Activated T-cell treated with anti-CD3 and anti-CD28 coated beads, Interleukin-2, amount 50 U/mL, for 72 hours (primary cell): ENCODE measurements at places on chromosomes 6 and 20.

DNA sequence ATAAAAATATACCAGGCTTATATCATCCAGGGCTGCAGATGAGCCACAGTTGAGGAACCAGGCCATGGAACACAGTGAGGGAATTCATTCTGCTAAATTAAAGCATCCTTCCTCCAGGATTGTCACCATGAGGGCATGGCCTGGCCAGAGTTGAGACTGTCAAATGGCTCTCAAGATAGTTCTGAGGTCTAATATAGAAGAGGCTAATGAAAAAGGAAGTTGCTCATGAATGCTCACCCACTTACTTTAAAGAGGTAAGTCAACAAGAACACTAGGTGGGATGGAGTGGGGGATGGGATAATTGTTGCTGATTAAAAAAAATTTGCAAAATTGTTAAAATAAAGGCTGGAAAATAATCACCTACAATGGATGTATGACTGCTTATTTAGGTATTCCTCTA lies 72.0 kb upstream of the GCM1 start:
- no peak overlapping the region for H3K4me3 ChIP-seq
- no peaks in the 10 kb centered on the region for H3K27me3 ChIP-seq
- no peak overlapping the region for H3K27ac ChIP-seq
- no peak for DNase-seq
- peaks cover 10% of the 10 kb centered on the region for H3K4me1 ChIP-seq

DNA sequence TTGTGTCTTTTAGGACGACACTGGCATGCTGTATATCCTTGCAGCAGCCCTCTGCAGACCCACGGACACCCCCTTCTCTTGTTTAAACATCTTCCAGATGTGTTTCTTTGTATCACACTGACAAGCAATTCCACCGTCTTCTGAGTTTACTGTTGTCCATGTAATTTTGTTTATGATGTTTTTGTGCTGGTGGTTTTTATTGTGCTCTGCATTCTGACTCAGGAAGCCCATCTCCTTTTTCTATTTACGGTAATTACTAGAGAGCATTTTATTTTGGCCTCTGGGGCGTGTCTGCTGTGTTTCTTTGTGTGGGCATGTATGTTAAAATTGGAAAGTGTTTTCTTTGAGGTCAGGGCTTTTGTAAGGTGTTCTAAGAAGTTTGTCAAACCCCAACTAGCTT lies 111.9 kb downstream of the JARID2 start:
- H3K4me3 ChIP-seq = no peak overlapping the region
- H3K4me1 ChIP-seq = peaks cover 62% of the 10 kb centered on the region

DNA sequence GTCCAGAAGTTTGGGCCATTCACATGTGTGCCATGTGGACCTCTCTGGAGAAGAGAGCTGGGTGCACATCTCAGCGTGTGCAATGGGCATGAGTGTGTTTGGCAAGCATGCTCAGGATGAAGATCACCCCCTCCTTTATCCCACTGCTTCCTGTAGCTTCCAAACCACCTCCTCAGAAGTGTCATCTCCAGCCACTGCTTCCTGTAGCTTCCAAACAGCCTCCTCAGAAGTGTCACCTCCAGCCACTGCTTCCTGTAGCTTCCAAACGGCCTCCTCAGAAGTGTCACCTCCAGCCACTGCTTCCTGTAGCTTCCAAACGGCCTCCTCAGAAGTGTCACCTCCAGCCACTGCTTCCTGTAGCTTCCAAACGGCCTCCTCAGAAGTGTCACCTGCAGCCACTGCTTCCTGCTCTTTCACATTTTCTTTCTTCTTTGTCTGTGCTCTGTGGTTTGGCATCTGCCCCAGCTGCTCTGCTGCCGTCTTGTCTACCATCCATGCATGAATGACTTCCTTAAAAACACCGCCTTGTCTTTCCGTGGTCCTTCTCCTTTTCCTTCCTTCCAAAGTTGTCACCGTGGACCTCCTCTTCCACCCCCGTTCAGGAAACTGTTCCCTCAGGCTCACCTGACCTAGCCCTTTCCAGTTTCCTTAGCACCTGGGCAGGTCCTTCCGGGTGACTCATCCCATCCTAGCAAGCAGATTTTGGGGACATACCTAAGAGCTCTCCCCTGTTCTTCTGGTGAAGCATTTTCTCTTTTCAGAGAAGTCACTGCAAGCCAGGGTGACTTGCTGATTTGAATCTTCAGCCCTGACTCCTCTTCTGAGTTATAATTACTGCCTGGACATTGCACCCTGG lies 43.5 kb upstream of the TIAM2 start:
- DNase-seq = no peak
- peaks cover 14% of the 10 kb centered on the region for H3K4me1 ChIP-seq
- H3K27ac ChIP-seq = no peak overlapping the region
- H3K36me3 ChIP-seq = peaks cover 3% of the 10 kb centered on the region
- H3K27me3 ChIP-seq = no peaks in the 10 kb centered on the region

DNA sequence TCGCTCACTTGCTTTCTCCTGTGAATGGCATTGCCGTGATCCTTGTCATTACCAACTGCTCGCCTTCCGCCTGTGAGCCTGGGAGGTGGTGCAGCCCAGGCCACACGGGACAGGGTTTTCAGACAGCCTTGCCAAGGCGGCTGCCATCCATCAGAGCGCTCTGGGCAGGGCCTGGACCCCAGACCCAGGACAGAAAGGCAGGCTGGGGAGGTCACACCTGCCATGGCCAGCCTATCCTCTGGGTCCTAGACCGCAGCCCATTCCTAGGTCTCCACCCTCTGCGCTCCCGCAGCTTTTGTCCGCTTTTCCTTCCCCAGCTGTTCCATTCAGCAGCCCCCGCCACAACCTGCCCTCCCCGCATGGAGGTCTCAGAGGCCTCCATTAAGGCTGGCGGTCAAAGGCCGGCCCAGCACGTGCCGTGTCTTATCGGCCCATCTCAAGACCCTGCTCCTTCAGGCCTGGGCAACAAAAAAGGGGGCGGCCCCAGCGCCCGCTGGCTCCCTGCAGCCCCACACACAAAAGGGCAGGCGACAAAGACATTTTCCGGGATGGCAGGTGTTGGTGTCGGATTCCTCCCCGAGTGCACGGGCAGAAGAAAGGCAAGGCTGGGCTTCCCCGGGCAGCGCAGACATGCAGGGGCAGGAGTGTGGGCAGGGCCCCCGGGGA lies 28.1 kb downstream of the INSM1 start:
- no peaks in the 10 kb centered on the region for H3K4me1 ChIP-seq
- no peak for DNase-seq
- H3K36me3 ChIP-seq = no peaks in the 10 kb centered on the region
- no peak overlapping the region for H3K27ac ChIP-seq
